Mesothelial cell of epicardium (in vitro differentiated cells): ENCODE measurements at places on chromosomes 7 and 10.

- DNase-seq, result no peak
Observed at GRCh38 chr7:116871061-116871700, 8.8 kb downstream of the CAPZA2 start.

DNA sequence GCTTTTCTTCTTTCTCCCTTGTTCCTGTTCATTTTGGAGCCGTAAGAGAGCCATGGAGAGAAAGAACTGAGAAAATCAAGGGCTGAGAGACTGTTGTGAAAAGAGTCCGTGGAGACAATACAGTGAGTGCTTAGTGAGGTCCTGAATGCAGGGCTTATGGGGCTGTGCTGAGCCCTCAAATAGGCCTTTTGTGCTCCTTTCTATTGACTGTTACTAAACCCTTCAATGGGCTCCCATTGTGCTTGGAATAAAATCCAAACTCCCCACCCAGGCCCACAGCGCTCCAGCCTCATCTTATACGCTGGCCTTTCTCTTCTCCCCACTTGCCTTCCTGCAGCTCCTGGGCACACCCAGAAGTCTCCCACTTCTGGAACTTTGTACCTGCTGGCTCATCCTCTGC, 243.1 kb upstream of the HABP2 start:
- no peak for DNase-seq

GRCh38 chr10:99430116-99430450, 341 bp downstream of the GOT1 start:
- no peak for DNase-seq

GRCh38 chr10:120345186-120345585, 111.8 kb upstream of the PLPP4 start:
- no peak for DNase-seq

DNA sequence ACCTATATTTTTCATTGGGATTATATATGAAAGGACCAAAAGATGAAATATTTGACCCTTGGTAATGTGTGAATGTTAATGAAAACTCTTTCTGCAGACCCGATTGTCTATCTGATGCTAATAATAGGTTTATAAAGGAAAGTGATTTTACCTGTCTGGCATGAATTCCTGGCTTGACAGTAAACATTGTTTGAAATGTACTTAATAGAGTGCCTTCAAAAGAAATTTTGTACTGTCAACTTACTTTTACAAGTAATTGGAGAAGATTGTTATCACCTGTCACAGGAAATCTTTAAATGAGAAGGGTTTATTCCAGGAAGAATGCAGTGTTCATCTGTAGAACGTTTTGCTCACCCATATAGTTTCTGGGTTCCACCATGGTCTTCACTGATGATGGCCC, 588.2 kb downstream of the INHBA start:
- no peak for DNase-seq

DNA sequence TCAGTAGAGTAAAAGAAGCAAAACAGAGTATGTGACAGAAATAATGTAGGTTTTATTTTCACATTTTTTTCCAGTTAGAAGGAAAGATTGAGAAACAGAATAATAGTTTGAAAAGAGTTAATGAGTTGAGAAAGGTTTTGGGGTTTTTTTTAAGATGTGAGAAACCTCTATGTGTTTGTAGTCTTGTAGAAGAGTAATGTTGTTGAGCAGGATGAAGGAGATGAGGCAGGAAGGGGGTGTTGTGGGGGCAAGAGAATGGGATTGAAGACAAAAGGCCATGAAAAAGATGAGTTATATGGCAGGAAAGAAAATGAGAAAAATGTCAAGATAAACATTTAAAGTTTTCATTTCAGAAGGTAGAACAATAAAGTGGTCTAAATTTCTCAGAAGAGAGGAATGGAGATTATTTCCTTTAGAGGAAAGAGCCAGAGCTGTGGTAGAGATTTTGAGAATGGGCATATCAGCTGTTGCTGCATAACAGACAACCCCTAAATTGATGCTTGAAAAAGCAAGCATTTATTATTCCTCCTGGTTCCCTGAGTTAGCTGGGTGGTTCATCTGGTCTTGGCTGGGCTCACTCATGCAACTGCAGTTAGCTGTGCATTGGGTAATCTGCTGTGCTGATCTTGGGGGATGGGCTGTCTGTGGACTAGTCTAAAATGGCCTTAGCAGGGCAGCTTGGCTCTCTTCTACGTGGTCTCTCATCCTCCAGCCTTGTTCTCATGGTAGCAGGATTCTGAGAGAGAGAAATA, 27.1 kb downstream of the PCGF5 start:
- no peak for DNase-seq
